Stomach (tissue), 19 donors: ENCODE measurements at places on chromosomes 13 and 19.
A peak's percentile ranks its signal among the peaks of the same experiment; 100 is the strongest.

GRCh38 chr19:35171730-35172129 is 17.2 kb downstream of the FXYD5 start:
- peaks cover 11% of the 10 kb centered on the region for H3K4me1 ChIP-seq
- H3K27ac ChIP-seq: no peak overlapping the region
- H3K4me3 ChIP-seq: no peak overlapping the region
- no peak for DNase-seq

DNA sequence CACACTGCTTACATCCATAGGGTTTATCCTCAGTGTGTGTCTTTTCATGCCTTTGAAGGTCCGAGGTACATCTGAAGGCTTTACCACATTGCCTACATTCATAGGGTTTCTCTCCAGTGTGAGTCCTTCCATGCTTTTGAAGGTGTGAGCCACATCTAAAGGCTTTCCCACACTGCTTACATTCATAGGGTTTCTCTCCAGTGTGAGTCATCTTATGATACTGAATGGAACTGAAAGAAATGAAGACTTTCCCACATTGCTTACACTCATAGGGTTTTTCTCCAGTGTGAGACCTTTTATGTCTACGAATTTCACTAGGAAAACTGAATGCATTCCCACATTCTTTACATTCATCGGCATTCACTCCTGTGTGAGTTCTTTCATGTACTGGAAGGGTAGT is 7.1 kb downstream of the ZNF20 start:
- no peaks in the 10 kb centered on the region for H3K4me1 ChIP-seq
- DNase-seq: no peak
- H3K36me3 ChIP-seq: peaks cover 68% of the 10 kb centered on the region
- no peak overlapping the region for H3K4me3 ChIP-seq

GRCh38 chr19:6092329-6093286 is 17.7 kb downstream of the RFX2 start:
- H3K4me1 ChIP-seq: peaks cover 57% of the 10 kb centered on the region
- DNase-seq: peak; percentile 80
- H3K36me3 ChIP-seq: no peaks in the 10 kb centered on the region
- peak overlapping the region; percentile 21 for H3K4me3 ChIP-seq

DNA sequence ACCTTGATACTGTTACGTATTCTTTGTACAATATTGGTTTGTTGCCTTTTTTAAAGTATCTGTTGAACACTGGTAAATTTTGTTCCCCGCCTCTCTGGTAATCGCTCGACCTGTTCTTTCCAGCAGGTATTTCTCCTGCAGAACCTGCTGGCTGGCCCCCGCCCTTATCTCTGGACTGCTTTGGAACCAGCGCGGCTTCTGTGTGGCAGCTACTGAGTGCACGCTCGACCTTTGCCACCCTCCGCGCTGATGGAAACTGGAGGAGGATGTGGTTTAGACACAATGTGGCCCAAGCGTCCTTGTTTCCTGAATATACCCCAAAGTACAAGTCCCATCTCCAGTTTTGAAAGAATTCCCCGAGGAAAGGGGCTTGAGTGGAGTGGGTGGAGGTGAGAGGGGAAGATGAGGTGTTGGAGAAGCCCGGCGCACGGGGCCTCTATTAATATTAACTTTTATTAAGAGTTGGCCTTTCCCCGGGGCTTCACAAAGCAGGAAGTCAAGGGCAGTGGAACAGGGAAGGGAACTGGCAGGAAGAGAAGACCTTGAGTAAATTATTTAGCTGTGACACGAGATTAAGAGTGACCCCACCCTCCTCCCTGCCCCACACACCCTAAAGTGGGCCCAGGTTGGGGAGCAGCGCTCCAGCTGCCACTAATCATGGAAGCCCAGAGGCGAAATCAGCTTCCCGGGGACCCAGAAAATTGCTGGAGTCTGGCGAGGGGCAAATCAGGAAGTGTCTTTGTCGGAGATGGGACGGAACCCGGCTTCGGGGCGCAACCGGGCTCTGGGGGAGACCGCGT is 16.0 kb downstream of the CDX2 start:
- no peaks in the 10 kb centered on the region for H3K36me3 ChIP-seq

DNA sequence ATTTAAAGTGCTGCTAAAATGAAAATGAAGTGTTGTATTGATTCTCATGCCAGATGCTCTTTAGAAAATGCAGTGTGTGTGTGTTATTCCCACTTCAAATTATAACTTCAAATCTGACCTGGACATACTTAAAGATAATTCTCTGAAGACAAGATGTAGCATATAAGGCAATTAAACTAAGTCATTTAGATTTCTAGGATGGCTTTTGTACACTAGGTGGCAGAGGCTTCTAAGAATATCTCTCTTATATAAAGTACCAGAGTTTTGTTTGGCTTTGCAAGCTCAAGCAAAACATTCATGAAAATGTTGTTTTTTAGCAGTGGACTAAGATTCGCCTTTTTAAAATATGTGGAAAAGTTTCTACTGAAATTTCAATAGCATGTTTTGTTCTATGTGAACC is 407.2 kb downstream of the GPC5 start:
- no peak overlapping the region for H3K27ac ChIP-seq
- no peaks in the 10 kb centered on the region for H3K27me3 ChIP-seq
- H3K36me3 ChIP-seq: no peaks in the 10 kb centered on the region
- no peak overlapping the region for H3K4me3 ChIP-seq
- DNase-seq: no peak
- no peaks in the 10 kb centered on the region for H3K4me1 ChIP-seq

DNA sequence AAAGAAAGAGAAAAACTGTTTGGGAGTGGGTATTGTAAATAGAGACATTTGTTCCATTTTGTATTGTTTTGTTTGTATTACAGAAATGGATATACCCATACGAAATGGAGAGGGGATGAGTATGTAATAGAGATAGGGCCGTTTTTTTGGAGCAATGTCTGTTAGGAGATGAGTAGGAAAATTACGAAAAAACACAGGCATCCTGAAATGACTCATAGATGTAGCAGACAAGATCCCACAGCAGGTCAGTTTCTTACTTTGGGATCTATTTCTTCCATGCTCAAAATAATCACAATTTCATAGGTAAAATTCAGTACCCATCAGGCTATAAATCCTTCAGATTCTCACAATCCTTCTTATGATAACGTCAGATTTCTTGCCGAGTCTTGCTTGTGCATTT is 779.4 kb upstream of the SLITRK1 start:
- no peak overlapping the region for H3K4me3 ChIP-seq
- DNase-seq: no peak
- no peak overlapping the region for H3K27ac ChIP-seq

- H3K4me1 ChIP-seq: no peaks in the 10 kb centered on the region
- H3K36me3 ChIP-seq: no peaks in the 10 kb centered on the region
- no peak overlapping the region for H3K4me3 ChIP-seq
- no peak overlapping the region for H3K27ac ChIP-seq
- H3K27me3 ChIP-seq: no peaks in the 10 kb centered on the region
Observed at GRCh38 chr19:13600802-13601201, 94.5 kb upstream of the CACNA1A start.

DNA sequence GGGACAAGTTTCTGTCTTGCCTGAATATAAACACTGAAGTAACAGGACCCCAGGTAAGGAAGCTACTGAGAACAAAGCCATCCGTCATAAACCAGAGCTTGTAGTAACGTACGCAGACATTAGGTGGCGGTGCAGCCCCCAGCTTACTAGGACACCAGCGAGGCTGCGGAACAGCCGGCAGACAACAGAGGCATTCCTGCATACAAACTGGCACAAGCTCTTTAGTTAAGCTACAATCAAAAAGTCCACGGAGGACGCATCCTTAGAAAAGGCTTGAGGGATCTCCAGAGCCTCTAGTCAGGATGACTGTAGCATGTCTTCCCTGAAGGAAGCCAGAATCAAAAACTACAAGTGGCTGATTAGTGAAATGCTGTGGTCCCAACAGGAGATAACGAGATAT is 26.2 kb downstream of the ZNF160 start:
- H3K4me1 ChIP-seq: no peaks in the 10 kb centered on the region
- no peaks in the 10 kb centered on the region for H3K27me3 ChIP-seq
- no peak overlapping the region for H3K27ac ChIP-seq
- peaks cover 93% of the 10 kb centered on the region for H3K36me3 ChIP-seq
